Hematopoietic multipotent progenitor cell treated with erythropoietin and hydrocortisone succinate and interleukin-3 and kit ligand, for 17 days (in vitro differentiated cells): ENCODE measurements at places on chromosomes 3 and 15.

DNA sequence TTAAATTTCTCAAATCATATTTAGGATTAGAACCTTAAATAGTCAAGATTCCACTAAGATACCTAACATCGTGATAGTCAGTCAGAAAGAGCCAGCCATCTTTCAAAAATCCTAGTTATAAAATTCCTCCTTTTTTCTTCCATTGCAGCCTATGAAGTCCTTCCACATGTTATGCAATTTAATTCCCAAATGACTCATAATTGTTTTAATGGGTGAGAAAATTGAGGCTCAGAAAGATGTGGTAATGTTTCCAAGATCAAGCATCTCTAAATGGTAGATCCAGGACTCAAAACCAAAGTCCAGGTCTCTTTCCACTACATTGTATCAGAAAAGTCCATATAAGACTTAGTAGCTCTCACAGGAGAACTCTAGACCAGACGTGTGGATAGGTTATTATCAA, 9.5 kb downstream of the CFAP44 start:
- DNase-seq: no peak

DNA sequence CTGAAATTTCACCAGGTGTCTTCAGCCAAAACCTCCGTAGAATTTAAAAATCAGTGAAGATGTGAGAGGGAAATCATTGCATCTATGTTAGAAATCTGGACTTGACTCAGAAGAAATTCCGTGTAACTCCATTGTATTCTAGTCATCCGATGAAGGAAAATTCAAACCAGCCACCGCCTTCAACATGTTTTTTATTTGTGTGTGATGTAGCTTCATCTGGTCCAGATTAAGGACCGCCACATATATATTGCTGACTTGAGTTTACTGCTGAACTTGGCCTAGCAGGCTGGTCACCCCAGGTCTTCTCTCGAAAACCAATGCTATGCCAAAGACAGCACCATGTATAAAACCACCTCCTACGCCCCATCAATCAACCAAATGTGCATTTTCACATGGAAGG, 120.9 kb downstream of the FOXP1 start:
- no peak for DNase-seq

DNA sequence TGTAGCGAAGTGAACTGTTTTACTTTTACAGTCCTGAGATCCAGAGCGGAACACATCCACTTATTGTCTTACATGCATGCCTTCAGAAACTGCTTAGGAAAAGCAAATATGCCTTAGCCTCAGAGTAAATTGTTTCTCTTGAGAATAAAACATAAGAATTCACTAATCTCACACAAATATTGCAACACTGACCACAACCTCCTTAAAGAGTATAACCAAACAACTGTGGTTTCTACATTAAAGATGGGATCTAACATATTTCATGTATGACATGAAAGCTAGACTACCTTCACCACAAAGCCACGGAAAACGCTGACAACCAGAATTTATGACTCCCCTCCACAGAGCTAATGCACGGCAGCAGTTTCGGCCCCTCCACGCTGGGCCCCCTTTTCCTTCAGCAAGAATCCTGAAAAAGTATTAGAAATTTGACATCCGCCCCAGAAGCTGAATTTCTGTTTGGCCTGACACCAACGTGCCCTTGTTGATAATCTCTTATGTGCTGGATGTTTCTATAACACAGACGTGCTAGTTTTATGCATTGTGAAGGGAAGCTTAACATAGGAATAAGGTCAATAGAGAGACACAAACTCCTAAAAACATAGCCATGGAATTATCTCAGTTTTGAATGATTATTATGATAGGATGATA, 84.6 kb downstream of the GREM1 start:
- no peak for DNase-seq

DNA sequence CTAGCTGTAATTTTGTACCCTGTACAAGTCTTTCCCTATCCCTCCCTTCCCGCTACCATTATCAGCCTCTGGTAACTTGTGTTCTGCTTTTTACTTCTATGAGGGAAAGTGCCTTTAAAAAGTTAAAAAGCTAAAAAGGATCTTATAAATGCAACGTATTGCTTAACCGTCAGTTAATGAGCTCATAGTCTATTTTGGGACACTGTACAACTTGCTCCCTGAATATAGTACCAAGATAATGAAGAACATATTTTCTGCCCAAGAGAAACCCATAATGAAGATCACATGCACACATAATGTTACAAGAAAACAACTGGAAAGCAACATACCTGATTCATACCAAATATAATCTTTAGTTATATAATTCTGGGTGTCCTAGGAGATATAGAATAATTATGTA, 22.6 kb downstream of the ZIC1 start:
- no peak for DNase-seq

DNA sequence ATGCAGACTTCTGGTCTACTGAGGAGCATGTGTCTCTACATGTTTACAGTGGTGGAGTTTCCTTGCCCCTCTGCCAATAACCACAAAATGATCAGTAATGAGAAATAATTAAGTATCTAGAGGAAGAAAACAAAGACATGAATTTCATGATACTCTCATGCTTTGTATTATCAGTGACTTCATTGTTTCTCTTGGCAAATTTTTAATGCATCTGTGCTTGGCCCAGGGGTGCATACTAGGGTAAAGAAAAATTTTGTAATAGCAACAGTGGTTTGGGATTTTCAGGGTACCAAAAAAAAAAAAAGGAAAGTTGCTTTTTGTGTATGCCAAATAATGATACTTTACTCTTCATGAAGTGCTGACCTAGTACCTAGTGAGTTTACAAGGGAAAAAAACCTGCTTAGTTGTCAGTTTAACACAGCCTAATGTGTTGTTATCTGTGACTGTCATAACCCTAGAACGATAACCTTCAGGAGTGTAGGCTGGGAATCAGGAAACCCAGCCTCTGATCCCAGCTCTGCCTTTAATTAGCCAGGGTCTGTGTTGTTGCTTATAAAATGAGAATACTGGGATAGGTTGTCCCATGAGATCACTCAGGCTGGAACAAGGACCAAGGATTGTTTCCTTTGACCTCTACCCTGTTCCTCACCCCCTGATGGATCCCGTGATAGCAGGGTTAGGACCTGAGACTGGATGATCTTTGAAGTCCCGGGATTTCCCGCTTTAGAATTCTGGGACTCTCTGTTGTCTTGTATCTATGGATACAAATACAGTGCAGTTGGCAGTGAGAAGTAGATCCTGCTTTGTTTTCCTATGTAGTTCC, 117.5 kb downstream of the CMSS1 start:
- no peak for DNase-seq

DNA sequence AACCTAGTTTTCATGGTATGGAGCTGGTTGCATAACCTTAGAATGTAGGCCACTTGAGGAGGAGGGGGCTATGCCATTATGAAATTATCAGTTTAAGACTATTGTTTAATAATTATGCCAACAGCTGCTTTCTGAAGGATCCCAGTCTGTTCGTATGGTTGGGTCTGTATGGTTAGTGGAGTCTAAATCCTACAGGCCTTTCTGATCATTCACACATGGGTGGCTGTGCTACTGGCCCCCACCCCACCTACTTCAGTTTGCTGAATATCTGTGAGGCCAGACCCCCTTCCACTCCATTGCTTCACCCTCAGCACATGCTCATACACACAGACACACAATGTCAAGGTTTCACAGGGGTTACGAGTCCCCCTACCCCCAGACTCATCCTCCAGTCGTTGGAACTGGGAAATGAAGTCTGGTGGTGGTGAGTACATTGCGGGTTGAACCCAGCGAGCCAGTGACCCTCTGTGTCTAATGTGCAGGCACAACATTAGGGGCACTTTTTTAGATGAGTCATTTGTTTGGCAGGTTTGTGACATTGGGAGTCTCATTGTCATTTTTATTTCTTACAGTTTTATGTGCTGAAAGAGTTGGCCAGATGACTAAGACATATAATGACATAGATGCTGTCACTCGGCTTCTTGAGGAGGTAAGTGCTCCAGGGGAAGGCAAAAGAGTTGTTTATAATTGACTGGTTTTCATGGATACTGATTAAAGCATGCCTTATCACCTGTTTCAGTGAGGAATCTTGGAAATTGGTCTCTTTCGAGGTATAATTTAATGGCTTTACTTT, 85.3 kb downstream of the TRAK1 start:
- no peak for DNase-seq

DNA sequence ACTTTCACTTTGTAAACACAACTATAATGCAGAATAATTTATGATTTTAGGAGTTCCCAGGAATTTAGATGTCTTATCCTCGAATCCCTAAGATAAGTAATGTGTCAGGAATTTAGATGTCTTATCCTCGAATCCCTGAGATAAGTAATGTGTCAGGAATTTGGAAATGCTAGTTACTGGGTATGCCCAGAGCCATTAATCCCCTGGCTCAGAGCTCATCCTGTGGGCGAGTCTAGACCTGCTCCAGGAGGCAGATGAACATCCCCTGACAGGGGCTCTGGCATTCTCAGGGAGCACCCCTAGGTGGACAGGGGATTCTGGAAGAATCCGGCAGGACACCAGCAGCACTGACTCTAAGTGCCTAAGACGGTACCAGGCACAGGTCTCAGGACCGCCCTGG, 163.3 kb downstream of the ARRDC4 start:
- DNase-seq: no peak

GRCh38 chr3:124207077-124207476, 215.2 kb upstream of the ROPN1 start:
- DNase-seq: no peak

GRCh38 chr3:76078101-76078500, 292.8 kb upstream of the ZNF717 start:
- no peak for DNase-seq

DNA sequence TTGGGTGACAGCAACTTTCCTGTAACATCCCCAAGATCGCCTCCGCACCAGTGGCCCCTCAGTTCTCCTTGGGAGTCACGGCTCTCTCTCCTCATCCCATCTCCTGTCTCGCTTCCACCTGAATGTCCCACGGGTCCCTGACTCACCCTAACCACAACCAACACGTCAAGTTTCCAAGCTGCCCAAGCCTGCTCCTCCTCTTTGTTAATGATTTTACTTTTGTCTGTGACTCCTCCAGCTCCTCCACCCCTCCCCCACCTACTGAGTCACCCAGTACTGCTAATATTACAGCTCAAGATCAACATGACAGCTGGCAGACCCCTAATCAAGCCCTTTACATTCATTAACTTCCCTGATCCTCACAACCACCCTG, 39.3 kb downstream of the BDH1 start:
- no peak for DNase-seq

DNA sequence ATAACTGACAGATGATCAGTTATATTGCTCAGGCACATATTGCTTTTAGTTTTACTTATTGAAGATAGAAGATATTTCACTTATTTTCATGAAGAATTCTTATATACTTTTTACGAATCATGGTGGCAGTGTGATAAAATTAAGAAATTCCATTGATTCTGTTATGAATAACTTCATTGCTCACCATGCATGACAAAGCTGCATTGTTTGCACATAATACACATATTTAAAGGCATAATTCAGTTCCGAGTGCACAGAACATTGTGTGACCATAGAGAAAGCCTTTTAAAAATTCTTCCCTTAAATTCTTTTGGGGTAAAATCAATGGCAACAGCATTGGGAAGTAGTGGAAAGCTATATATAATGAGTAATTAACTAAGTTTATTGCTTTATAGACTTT, 82.5 kb upstream of the NAALADL2 start:
- no peak for DNase-seq
